Globus pallidus (tissue), 1 donor: ENCODE measurements at places on chromosomes 6 and 20.

DNA sequence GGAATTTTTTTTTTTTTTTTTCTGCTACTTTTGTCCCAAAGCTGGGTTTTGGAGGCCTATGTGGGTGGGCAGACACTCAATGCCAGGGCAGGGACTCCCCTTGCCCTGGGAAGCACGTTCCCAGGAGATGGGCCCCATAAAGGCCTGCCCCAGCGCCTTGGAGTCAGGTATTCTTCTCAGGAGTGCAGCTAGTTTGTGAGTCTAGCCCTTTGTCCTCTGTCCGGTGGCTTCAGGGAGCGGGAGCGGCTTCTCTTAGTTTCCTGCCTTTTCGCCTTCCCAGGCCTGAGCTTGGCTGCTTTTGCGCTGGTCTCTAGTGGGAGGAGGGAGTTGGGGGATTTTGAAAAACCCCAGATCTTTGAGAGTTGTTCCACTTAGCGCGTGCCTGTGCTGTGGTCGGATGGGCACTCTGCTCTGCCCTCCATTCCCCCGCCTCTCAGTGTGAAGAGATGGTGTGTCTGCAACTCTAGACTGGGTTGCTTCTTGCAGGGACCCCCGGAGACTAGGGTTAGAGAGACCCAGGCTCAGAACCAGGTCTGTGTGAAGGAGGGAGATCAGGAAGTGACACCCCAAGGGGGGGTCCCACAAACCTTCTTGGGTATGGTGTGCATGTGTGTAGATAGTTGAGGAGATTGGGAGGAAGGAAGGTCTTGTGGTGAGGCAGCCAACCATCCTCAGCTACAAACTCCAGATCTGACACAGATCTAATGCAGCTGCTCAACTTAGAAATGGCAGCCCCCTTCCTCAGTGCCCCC lies 1.3 kb downstream of the PLCG1 start:
- no peak for DNase-seq

DNA sequence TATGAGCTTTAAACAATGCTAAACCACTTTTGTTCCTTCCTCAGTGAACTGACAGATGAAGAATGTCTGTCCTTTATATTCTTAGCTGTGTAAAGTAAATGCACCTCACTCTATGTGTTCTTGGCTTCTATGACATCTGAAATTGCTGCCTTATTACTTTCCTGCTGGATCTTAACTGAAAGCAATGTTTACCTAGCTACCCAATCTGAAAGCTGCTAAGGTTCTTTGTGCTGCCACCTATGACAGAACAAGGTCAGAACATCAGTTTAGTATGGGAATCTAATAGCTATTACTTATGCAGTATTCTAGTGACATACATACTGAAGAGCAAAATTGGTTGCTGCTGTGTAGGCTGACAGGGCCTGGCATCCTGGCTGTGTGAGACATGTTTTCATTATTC lies 444.1 kb downstream of the KHDRBS2 start:
- no peak for DNase-seq

GRCh38 chr20:34970846-34971560 lies 15.3 kb downstream of the MYH7B start:
- peak; percentile 49 for DNase-seq

- DNase-seq, result no peak
These were observed 186.9 kb downstream of the ZFP64 start for GRCh38 chr20:52004715-52005114.

DNA sequence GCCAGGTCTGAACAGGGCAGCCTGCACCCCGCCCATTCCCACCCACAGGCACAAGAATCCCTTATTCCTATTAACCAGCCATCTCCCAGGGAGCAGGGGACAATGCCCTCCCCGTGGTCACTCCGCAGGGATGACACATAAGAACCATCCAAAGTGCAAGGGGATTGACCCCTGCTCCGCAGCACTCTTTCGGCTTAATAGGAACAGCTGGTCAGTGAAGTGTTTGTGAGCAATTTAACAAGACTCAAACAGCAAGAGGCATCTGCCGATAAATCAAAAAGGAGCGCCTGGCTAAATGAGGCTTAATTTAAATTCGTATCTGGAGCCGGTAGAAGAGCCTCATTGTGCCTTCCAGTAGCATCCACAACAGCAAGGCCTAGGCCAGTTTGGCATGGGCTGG lies 389.4 kb downstream of the RNGTT start:
- DNase-seq, result no peak

DNA sequence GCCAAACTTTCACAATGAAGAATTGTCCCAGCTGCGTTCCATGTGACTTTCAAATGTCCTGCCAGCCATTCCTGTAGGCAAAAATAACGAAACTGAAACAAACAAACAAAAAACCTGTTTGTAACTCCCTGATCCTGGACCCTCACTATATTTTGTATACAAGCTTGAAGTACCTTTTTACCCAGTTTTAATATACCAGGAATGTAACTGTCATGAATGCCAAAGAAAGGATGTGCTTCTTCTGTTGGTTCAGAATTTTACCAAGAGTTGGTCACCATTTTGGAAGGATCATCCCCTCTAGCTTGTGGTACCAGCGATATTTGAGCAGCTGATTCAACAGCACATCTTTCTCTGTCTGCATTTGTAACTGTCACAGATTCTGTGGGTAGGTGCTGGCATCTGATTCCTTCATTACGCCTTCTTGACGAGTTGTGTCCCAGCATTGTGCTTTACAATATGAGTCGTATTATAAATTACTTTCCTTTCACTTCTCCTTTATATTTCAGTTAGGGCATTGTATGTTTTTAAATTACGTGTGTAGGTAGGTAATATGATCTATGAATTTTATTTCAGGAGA lies 93.9 kb downstream of the DLGAP4 start:
- DNase-seq, result no peak

- peak; percentile 76 for DNase-seq
These were observed 60.0 kb downstream of the TRIM27 start for GRCh38 chr6:28863604-28864325.

DNA sequence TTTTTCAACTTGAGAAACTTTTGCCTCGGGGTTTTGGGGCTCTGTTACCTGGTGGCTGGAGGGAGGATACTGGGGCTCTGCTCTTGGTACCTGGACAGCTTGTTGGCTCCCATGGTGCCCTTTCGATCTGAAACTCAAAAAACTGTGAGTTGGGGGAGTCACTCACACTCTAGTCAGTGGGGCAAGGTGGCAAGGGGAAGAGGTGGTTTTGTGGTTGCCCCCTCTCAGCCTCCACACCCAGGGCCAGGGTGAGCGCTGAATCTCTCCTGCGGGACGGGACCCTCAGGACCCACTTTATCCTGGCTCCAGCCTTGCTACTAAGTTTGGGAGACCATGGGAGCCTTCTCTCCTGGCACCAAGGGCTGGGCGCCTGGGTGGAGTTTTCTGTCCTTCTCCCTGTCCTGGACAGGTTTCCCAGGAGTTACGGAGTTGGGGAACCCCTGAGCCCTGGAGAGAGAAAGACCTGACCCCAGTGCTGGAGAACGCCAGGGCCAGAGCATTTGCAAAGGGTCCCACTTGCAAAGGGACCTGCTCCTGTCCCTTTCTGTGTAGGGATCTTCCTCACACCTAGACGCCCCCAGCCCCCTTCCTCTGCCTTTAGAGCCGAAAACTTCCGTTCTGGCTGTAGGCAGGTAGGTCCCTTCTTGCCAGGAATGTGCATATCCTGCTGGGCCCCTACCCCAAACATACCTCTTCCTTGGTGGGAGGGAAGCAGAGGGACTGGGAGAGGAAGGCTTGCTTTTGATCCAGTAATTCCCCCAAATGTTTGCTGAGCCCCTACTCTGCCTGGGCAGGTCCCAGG lies 2.9 kb downstream of the FOXP4 start:
- no peak for DNase-seq

GRCh38 chr6:30928677-30929076 lies 3.3 kb downstream of the SFTA2 start:
- no peak for DNase-seq

DNA sequence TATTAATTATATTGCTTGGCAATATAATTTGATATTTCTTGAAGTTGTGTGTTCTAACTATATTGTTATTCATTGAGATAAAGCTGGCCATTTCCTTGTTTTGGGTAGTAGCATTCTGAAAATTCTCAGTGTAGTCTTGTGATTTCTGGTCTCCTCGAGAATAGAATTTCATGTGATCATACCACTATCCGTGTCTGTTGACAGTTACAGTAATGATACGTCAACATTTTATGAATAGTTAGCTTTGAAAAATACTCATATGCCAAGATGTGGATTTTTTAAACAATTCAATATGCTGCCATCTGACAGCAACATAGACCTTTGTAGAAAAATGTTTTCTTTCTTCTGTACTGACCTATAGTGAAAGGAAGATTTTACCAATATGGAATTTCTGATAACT lies 723.7 kb upstream of the SLC35B3 start:
- no peak for DNase-seq

DNA sequence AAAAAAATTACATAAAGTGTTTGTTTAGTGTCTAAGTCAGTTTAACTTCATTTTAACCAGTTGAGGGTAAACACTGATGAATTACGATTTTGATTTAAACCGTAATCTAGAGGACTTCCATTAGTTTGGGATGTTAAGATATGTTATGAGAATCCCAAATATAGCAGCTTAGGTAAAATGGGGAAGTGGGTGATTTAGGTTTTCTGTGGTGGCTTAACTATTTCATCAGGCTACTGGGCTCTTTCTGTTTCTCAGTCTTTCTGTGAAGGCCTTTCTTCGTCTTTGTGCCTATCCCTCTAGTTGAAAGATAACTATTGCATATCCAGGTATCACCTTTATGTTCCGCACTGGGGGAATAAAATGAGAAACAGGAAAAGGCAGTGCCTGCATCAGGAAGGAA lies 27.9 kb downstream of the CENPW start:
- no peak for DNase-seq

DNA sequence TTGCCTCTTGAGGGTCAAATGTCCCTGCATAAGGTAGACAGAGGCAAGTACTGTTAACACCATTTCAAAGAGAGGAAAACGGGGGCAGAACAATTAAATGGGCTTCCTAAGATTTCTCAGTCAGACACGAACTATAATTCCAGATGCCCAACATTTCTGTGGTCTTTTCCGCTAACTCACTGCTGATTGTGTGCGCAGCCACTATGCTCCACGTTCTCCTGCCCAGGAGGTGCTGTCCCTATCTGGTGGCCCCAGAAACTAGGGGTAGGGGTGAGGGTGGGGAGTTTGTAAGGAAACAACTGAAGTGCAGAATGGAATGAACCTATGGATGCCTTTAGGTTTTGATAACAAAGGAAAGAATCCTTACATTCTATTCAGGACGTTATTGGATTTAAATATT lies 86.1 kb upstream of the BACH2 start:
- no peak for DNase-seq

GRCh38 chr6:20652299-20653084 lies 118.2 kb downstream of the CDKAL1 start:
- DNase-seq, result no peak

DNA sequence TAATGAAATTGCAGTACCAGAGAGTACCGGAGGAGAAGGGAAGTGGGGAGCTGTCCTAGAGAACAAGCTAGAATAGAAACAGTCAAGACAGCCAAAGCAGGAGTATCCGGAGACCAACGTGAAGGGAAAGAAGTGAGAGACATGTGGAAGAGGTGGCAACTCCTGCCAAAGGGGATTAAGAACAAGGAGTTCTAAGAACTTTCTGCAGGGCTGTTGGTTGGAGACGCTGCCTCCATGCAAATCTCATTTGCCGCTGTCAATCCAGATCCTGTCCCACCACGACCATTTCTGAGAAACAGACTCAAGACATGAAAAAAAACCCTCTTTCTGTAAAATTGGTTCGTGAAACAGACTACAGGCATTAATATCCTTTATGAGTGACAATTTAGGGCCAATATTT lies 595.7 kb downstream of the PTPRT start:
- no peak for DNase-seq

- DNase-seq, result no peak
These were observed 150.8 kb downstream of the GRIK2 start for GRCh38 chr6:101544286-101544685.

GRCh38 chr6:148720897-148721296 lies 25.9 kb upstream of the UST start:
- DNase-seq, result no peak

- peak; percentile 2 for DNase-seq
These were observed 10.9 kb upstream of the BMP5 start for GRCh38 chr6:55886185-55886836.

DNA sequence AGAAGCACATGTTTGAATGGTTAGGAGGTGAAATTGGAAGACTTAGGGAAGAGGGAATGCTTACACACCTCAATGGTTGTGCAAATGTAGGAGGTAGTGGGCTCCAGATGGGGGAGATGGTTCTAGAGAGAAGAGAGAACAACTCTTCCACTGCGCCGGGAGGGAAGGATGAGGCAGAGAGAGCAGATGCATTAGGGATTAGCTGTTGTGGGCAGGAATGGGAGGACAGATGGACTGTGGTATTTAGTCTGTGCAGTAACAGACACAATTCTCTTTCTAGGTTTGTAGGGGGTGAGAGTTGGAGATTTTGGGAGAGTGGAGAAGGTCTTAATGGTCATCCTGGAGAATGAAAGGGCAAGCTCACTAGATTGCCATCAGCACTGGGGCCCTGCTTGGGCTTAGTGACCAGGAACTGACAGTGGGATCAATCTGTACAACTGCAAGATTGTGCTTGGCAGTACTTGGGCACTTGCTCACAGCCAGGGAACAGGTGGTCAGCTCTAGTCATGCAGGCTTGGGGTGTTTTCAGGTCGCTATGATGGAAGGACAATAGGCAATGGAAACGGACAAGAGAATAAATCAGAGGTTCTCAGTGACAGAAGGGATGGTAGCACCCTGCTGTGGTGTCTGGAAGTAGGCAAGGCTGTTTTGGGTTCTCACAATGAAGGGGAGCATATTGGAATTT lies 182.0 kb upstream of the MYLIP start:
- DNase-seq, result no peak
